Activated CD4-positive, CD25-positive, alpha-beta regulatory T cell treated with anti-CD3 and anti-CD28 coated beads, Interleukin-2, amount 50 U/mL, for 24 hours (primary cell): ENCODE measurements at places on chromosomes 4 and X.

- ATAC-seq, result no peak
Measured at GRCh38 chr4:57051524-57051923, 58.7 kb downstream of the IGFBP7 start.

DNA sequence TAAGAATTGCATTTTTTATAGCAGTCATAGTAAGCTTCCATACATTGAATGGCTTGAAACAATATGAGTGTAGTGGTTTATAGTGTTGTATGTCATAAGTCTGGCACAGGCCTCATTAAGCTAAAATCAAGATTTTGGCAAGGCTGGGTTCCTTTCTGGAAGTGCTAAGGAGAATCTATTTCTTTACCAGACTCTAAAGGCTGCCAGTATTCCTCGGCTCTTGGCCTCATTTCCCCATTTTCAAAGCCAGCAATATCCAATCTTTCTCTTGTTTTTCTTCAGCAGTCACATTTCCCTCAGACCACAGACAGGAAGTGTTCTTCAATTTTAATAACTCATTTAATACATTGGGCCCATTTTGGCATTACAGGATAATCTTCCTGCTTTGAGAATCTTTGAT lies 1155.5 kb upstream of the PABPC4L start:
- ATAC-seq, result no peak

- no peak for ATAC-seq
Measured at GRCh38 chr4:38377195-38377594, 286.8 kb upstream of the KLF3 start.

- ATAC-seq, result no peak
Measured at GRCh38 chr4:78616046-78616498, 64.5 kb downstream of the ANXA3 start.

DNA sequence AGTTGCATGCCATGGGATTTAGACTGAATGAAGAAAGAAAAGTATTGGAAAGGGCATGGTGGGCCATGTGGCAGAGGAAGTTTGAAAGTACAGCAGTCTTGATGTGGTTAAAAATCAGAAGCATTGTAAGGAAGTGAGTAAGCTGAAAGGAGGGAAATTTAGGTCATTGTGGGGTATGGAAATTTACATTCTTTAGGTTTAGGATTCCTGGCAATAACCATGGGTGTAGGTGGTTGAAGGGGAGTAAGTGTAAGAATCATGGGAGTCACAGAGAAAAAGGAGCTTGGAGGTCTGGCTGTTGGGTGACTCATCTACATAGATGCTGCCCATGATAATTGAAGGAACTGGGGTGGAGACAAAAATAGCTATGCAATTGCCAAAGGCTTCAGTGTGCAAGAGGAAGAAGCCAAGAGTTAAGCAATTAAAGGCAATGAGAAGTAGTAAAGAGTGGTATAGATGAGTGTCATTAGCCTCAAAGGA lies 243.8 kb upstream of the LDB2 start:
- ATAC-seq, result no peak

GRCh38 chrX:14501327-14501726 lies 28.0 kb upstream of the GLRA2 start:
- no peak for ATAC-seq

- no peak for ATAC-seq
Measured at GRCh38 chr4:176321589-176321988, 1.8 kb downstream of the SPCS3 start.

- ATAC-seq, result peak; percentile 74
Measured at GRCh38 chr4:1746265-1746691, 25.0 kb downstream of the TACC3 start.

DNA sequence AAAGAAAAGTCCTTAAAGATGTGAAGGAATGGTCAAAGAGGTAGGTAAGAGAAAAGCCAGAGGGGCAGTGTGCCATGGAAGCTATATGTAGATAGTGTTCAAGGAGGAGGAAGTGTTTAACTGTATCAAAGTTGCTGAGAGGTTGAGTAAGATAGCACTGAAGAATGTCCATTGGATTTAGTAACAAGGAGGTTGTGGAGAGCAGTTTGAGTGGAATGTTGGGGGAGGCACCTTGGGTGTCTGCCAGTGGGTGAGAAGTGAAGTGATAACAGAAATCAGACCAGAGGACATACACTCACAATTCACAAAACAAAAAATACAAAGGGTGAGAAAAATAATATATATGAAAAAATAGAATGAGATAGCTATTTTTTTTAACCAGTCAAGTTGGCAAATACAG lies 121.3 kb upstream of the AMOT start:
- ATAC-seq, result no peak

DNA sequence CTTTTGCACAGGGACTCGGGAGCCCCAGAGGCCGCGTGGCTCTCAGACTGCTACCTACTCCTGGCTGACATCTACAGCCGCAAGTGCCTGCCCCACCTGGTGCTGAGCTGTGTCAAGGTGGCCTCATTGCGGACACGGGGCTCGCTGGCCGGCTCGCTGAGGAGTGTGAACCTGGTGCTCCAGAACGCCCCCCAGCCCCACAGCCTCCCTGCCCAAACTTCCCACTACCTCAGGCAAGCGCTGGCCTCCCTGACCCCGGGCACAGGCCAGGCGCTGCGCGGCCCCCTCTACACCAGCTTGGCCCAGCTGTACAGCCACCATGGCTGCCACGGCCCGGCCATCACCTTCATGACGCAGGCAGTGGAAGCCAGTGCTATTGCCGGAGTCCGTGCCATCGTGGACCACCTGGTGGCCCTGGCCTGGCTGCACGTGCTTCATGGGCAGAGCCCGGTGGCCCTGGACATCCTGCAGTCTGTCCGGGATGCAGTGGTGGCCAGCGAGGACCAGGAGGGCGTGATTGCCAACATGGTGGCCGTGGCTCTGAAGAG lies 28.8 kb downstream of the SH3TC1 start:
- ATAC-seq, result no peak

DNA sequence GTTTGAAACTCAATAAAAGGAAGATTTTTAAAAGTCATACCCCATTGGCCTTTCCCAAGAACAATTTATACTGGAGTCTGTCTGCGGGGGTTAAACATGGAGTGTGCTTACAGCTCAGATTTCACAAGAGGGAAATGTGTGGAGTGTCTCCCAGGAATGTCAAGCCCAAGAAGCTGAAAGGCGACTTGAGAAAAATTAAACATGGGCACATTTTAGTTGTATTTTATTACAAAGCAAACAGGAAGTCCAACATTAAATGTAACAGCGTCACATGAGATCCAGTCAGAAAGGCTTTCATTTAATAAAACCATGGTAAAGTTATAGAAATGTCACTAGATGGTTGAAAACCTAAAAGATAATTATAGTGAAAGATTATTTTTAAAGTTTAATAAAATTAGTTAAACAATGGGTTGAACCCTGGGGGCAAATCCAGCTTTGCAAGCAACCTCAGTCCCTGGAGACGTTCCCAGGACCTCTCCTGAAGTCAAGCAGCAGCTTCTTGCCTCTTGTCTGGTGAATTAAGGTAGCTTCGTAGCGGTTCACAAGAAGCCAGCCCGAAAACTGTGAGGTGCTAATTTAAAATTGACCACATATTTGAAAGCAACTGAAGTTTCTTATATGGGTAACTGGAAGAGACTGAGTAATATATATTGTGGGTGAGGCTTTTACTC lies 168.4 kb upstream of the EDNRA start:
- ATAC-seq, result no peak

GRCh38 chrX:9117851-9118250 lies 83.9 kb upstream of the FAM9B start:
- ATAC-seq, result no peak

- ATAC-seq, result no peak
Measured at GRCh38 chr4:68183417-68183816, 53.7 kb upstream of the TMPRSS11F start.

DNA sequence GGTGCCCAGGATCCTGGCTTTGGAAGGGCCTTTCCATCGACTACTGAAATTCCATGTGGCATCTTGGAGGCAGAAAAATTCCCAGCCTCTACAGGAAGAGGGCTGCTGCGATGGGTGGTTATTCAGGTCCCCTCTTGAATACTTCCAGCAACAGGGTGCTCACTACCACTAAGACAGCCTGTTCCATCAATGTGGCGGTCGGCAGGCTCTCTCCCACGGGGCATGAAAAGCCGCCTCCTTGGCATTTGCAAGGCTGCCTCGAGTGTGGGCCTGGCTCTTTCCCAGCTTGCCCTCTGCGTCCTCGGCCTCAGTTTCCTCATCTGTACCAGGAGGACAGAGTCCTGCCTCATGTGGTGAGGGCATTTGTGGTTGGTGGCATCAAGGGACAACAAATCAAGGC lies 62.4 kb downstream of the ADRA2C start:
- no peak for ATAC-seq

DNA sequence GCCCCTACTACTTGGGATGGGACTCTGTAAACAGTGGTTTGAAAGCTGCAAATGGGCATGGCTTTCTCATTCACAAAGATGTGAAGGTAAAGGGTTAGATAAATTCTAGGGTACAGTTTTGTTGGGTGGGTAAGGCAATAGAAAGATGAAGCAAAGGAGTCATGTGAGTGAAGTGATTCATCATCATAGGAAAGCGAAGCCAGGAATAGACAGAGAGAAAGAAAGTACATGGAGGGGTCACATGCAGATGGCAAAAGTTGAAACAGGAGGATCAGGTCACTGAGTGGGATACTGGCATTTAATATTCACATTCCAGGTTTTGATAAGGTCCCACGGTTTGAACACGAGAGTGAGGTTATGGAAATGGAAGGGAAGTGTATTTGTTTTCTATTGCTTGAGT lies 8.2 kb upstream of the ABCG2 start:
- no peak for ATAC-seq

DNA sequence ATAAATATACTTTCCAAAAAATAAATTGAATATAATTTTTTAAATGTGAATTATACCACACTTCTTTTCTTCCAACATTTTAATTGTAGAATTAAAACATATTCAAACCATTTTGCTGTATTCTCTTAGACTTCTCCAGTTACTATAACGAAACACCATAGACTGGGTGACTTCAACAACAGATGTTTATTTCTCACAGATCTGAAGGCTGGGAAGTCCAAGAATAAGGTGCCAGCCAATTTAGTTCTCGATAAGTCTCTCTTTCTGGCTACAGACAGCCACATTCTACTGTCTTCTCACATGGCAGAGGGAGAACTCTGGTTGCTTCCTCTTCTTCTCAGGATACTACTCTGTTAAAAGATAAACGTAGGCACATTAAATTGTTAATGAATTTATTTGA lies 155.8 kb upstream of the UGT8 start:
- ATAC-seq, result no peak

DNA sequence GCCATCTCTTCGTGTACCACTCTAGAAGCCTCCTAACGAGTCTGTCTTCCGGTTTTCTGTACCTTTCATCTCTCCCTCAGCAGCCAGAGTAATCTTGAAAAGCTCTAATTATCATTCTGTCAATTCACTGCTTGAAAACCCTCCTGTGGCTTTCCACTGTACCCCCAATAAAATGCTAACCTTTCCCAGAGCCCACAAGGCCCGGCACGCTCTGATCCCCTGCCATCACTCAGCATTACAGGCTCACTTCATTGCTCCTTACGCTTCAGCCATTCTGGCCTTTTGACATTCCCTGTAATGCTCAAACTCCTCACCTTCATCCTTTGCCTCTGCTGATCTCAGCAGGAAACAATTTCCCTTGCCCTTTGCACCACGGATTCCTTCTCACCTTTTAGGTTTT lies 112.9 kb downstream of the ARHGAP10 start:
- no peak for ATAC-seq

DNA sequence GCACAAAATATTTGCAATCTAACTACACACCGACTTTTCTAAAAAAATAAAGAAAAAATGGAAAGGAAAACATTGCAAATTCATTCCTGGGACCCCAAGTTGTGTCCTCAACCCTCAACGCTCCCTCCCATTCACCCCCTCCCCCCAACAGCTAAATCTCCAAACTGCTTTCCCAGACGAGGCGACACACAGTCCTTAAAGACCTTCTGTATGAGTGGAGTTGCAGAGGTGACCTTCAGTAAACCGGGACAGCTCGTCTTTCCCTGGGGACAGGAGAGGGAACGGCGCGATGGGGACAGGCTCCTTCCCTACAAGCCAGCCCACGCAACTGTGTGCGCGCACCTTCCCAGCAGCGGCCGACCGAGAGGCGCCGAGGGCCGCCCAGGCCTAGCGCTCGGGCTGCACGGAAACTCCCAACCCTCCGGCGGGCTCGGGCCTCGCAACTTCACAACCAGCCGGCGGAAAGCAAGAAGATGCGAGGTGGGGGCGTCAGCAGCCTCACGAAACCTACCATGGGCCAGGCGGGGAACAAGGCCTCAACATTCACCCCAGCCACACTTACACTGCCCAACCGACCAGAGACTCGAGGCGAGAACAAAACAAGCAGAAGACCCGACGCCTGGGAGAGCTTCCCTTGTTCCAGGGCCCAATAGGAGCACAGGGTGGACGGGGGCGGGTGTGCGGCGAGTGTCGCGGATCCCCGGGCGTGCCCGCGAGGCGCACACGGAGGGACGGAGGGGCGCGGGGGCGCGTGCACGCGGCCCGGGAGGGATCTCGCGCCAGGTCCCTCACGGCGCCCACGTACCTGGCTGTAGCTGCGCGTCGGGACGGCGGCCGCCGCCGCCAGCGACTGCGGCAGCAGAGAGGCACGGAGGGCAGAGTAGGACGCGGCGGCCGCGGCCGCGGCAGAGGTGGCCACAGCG lies 763 bp downstream of the GRSF1 start:
- peak; percentile 56 for ATAC-seq
